Aortic smooth muscle cell (primary cell): ENCODE measurements at places on chromosomes 7 and 10. TPM values are rescaled to one million over a fixed set of nuclear protein-coding genes. Genes with fewer than 3 reads are reported as not detected.

The BEND7 gene
- total RNA-seq = 2.7 and 2.9 TPM in 2 replicates

The C10orf143 gene
- total RNA-seq = 0.92 and 0.93 TPM in 2 replicates

The ASB15 gene
- not detected in 2 replicates for total RNA-seq

The ASZ1 gene
- not detected in 2 replicates for total RNA-seq

The SRGN gene
- total RNA-seq = 257 and 310 TPM in 2 replicates

The NACAD gene
- total RNA-seq = 0.53 and 0.75 TPM in 2 replicates

The LBX1 gene
- not detected in 2 replicates for total RNA-seq

The HTRA1 gene
- total RNA-seq = 235 and 353 TPM in 2 replicates

The MICU1 gene
- total RNA-seq = 50.1 and 59.5 TPM in 2 replicates

The RBP3 gene
- not detected in 2 replicates for total RNA-seq

The FOXI2 gene
- not detected in 2 replicates for total RNA-seq

The NOLC1 gene
- total RNA-seq = 22.1 and 38.3 TPM in 2 replicates

The WEE2 gene
- not detected in 2 replicates for total RNA-seq
